Suprapubic skin (tissue), 4 donors: ENCODE measurements at places on chromosomes 5 and 9. TPM values are rescaled to one million over a fixed set of nuclear protein-coding genes. Genes with fewer than 3 reads are reported as not detected.

DNA sequence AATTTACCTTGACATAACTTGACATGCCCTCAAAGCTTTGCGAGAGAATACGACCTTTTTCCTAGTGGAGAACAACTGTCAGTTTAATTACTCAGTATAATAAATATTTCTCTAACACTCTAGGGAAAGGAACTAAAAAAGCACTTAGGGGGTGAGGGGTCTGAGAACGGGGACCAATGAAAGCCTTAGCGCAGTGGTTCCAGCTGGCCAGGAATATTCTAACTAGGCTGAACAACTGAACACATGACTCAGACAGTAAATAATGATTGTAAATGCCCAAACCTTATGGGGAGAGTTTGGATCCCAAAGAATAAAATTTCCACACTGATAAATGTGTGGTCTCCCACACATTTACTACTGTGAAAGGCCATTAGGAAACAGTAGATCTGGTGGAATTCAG is 14.9 kb downstream of the MYO10 start:
- DNase-seq = no peak

The GOLGA1 gene
- total RNA-seq = 20.2 TPM

The RASGRF2 gene
- 4.1 TPM for total RNA-seq

The IFNA2 gene
- not detected for total RNA-seq
